Stimulated activated CD4-positive, alpha-beta T cell treated with anti-CD3 and anti-CD28 coated beads, Interleukin-1b, Interleukin-23, amount 100 ng/mL, for 1 hour (primary cell): ENCODE measurements at places on chromosomes 3 and 15.

DNA sequence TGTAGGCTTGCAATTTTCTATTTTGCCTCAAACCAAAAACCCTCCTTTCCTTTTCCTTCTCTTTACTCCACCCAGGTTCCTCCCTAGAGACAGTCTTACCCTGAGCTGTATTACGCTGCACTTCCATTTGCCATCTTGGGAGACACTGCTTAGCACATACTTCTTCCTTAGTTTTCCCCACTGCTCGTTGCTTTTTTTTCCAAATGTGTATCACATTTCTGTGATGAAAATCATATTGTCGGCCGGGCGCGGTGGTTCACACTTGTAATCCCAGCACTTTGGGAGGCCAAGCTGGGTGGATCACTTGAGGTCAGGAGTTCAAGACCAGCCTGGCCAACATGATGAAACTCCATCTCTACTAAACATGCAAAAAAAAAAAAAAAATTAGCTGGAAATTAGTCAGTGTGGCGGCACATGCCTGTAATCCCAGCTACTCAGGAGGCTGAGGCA, 29.5 kb downstream of the POPDC2 start:
- no peak for DNase-seq

DNA sequence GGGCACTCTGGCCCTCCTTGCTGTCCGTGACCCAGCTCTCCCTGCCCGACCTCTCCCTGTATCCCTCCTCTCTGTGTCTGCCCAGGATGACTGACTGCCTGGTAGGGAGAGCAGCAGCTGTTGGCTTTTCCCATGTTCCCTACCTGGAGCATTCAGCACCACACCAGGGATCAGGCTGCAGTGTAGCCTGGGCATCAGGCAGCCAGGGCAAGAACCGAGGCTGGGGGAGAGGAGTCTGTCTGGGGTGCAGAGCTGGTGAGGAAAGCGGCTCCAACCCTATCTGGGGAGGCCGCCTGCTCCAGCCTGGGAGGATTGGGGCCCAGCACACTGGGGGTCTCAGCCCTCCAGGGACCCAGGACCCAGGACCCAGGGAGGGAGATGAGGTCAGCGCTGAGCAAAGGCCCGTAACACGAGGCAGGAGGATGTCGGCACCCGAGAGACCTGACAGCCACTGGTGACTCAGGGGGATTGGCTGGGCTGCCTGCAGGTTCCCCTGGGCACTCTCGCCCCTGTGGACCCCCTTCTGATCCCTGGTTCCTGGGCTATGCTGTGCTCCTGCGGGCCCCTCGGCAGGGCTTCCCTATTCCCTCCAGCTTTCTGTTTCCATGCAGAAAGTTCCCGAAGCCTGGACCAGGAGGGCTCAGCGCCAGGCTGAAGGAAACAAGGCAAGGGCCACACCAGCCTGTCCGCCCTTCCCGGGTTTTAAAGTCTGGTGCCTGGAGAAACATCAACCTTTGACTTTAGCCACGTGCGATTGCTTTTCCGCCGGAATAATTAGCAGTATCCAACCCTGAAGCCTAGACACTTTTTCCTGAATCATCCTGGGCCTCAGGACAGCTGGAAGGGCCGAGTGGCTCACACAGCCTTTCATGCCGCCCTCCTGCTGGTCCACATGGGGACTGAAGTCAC, 128.2 kb upstream of the MEF2A start:
- DNase-seq = no peak

- no peak for DNase-seq
These were observed 105.4 kb downstream of the PLCL2 start for GRCh38 chr3:16990163-16990562.

DNA sequence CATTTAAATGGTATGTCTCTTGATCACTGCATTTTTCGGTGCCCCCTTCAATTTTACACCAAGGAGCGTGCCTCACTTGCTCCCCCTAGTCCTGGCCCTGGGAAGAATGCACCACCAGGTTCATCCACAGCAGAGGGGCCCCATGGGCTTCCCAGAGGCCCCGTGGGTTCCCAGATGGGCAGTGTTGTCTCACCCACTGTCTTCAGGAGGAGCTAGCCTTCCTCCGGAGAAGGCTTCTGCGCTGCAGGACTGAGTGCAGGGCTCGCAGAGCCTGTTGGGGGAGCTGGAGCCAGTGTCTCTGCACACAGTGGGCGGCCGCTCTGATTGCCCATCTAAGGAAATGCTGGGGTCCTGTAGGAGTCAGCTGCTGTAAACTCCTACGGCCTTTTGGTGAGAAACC, 45.9 kb downstream of the POLR2M start:
- DNase-seq = no peak

GRCh38 chr3:50830451-50830850, 155.7 kb downstream of the DOCK3 start:
- no peak for DNase-seq

- no peak for DNase-seq
These were observed 40.3 kb downstream of the RGMA start for GRCh38 chr15:93048759-93049161.

- no peak for DNase-seq
These were observed 104.5 kb downstream of the VGLL4 start for GRCh38 chr3:11539218-11539617.

DNA sequence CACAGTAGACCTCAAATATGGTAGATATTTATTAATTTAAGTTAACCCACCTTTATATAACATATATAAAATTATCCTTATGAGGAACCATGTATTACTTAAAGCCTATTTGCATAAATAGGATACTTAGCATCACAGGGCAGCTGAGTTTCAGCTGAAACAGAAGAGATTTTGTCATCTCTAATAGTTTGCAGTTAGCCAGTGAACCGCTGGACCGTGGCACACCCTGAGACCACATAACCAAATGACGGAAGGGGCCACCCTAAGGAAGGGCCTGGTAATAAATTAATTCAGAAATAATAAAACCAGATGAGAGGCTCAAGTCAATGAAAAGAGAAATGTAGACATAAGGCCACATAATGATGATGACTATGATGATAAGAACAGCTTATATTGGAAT, 107.7 kb downstream of the MYO5A start:
- DNase-seq = no peak
